ENCODE measurements at places on chromosomes 13 and 19.

- no peaks in the 10 kb centered on the region for H3K27me3 ChIP-seq
- H3K4me3 ChIP-seq: no peak overlapping the region
- peaks cover 6% of the 10 kb centered on the region for H3K4me1 ChIP-seq
- DNase-seq: no peak
These were observed 75.3 kb upstream of the CLDN10 start for GRCh38 chr13:95477187-95477586.

GRCh38 chr19:48194041-48194843, 23.8 kb downstream of the ZSWIM9 start:
- H3K36me3 ChIP-seq: no peaks in the 10 kb centered on the region
- no peaks in the 10 kb centered on the region for H3K4me1 ChIP-seq
- H3K27me3 ChIP-seq: no peaks in the 10 kb centered on the region
- no peak overlapping the region for H3K4me3 ChIP-seq
- H3K27ac ChIP-seq: no peak overlapping the region

DNA sequence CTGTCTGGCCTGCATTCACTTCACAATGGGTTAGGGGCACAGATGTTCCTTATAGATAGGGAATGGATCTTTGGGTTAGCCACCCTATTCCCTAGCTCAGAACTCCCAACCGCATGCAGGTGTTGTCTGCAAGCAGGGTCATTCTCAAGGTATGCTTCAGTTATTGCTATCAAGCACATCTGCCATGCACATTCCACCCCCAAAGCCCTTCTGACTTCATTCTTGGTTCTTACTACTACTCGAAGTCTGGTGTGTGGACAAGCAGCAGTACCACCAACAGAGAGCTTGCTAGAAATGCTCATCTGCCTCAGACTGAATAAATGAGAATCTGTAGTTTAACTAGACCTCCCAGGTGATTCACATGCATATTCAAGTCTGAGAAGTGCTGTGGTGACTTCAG, 31.3 kb downstream of the SERPINE3 start:
- H3K4me1 ChIP-seq: peaks cover 12% of the 10 kb centered on the region
- no peak overlapping the region for H3K4me3 ChIP-seq
- no peak for DNase-seq
- H3K36me3 ChIP-seq: peaks cover 56% of the 10 kb centered on the region

- peaks cover 21% of the 10 kb centered on the region for H3K4me1 ChIP-seq
- no peak for DNase-seq
- no peak overlapping the region for H3K4me3 ChIP-seq
- H3K36me3 ChIP-seq: no peaks in the 10 kb centered on the region
- no peaks in the 10 kb centered on the region for H3K27me3 ChIP-seq
These were observed 70.2 kb downstream of the COL4A2 start for GRCh38 chr13:110377178-110377825.

DNA sequence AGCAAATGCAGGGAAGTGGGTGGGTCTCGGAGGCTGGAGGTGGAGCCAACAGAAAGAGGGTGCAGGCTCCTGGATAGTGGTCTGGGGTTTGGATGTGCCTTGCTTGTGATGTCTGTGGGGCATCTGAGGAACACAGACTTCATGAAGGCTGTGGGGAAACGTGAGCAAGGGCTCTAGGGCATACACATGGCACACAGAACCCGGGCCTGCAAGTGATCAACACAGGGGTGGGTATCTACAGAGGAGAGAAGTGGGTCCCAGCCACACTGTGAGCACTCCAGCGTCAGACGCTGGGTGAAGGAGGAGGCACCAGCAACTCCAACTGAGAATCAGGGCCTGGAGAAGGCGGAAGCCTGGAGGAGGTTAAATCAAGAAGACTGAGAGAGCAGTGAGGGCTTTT, 5.4 kb upstream of the UBE2M start:
- no peak for DNase-seq
- H3K36me3 ChIP-seq: no peaks in the 10 kb centered on the region
- no peak overlapping the region for H3K27ac ChIP-seq
- peaks cover 14% of the 10 kb centered on the region for H3K4me1 ChIP-seq
- H3K27me3 ChIP-seq: peaks cover 48% of the 10 kb centered on the region

- no peaks in the 10 kb centered on the region for H3K36me3 ChIP-seq
- H3K27me3 ChIP-seq: no peaks in the 10 kb centered on the region
- H3K4me1 ChIP-seq: peaks cover 15% of the 10 kb centered on the region
These were observed 183.3 kb downstream of the HS6ST3 start for GRCh38 chr13:96273196-96273595.

DNA sequence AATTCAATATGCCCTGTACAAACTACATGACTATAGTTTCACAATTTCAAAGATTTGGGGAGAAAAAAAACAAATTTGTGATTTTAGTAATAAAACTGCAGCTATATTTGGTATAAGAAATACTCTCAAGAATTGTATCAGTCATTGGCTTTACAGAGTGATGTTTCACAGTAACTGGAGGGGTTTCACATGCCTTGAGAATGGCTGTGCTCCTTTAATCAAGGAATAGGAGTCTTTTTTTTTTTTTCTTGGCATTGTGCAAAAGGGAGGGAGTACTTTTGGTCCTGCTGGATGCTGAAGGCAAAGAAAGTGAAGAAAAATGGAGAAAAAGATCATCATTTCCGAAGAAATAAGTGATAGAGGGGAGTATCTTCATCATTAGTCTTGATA, 6.8 kb downstream of the ZNF507 start:
- DNase-seq: no peak
- H3K27me3 ChIP-seq: no peaks in the 10 kb centered on the region

DNA sequence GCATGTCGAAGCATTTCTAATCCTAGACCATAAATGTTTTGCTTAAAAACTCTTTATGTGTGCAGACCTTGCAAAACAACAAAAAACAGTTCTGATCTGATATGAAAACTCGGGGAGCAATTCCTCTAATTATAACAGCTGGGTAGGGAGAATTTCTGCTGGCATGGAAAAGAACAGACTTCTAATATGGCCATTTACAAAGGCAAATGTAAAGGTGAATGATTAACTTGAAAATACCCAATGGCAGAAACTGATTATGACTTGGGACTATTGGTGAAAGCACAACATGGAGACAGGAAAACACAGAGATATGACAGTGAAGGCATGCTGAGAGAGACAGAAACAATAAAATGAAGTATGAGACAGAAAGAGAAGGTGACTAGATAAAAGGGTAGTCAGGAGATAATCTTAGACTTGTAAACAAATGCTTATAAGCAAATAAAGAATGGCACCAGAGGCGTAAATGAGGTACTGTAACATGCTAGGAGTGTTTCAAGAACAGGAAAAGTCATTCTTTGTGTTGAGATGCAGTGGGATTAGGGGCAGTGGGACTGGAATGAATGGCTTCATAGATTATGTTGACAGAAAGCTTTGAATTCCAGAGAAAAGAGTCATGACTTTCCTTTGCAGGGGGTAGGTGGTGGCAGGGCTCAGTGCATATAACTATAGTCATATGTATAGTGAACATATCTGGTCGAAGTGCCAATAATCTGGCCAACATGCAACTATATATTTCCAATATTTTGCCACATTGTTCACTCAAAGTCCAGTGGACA, 393.0 kb downstream of the ITGBL1 start:
- peaks cover 13% of the 10 kb centered on the region for H3K4me1 ChIP-seq
- DNase-seq: no peak
- no peak overlapping the region for H3K27ac ChIP-seq
- no peak overlapping the region for H3K4me3 ChIP-seq

Measured in GM23338 (cell line).